ENCODE measurements at places on chromosomes 3 and 15.

DNA sequence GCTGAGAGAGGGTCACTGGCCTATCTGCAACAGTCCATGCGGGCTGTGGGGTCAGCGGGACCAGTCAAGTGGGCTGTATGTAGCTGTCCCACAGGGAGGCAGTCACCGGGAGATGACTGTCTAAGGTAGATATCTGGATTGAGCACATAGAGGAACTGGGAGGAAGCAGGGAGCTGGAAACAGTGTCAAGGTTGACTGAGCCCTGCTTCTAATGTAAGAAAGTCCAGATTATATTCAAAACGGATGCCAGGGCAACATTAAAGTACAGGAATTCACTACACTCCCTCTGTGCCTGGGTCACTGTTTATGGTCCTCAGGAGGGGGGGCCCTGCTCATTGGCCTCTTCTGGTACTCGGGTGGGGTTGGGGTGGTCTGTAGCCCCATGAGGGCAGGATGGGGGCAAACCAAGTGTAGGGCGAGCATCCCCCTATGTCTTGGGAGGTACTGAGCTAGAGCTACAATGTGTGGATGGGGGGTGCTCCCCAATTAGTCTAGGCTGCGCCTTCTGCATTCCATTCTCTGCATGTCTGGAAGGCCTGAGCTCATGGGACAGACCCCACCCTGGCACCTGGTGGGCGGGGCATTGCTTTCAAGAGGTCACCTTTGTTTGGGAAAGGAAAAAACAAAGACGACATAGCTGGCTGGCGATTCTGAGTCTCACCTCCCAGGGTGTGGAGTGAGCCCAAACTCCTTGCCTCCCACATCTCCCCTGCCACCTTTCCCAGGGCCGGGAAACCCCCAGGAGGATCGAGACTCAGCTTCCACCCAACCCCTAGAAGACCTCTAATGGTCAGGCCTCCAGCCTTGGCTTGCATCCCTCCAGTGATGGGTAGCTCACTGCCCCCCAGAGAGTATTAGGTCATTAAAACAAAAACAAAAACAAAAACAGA lies 45.1 kb upstream of the C15orf39 start:
- DNase-seq: no peak

DNA sequence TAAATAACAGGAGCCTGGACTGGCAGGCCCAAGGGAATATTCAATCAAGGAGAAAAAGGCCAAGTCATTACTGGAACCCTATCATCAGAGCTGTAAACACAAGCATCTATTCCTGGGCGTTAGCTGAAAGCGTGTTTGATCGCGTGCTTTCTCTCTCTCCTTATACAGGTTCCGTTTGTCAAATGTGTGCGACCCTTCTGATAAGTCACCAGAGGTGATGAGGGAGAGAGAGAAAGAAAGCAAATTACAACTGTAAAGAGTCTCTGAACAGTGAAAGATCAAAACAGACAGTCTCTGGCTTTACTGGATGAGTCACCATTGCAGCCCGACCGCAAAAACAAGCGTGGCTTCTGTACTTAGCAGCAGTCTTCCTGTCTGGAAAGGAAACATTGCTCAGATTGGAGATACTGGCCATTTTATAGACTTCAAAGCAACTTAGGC lies 39.5 kb upstream of the TPRG1 start:
- DNase-seq: peak; percentile 88

DNA sequence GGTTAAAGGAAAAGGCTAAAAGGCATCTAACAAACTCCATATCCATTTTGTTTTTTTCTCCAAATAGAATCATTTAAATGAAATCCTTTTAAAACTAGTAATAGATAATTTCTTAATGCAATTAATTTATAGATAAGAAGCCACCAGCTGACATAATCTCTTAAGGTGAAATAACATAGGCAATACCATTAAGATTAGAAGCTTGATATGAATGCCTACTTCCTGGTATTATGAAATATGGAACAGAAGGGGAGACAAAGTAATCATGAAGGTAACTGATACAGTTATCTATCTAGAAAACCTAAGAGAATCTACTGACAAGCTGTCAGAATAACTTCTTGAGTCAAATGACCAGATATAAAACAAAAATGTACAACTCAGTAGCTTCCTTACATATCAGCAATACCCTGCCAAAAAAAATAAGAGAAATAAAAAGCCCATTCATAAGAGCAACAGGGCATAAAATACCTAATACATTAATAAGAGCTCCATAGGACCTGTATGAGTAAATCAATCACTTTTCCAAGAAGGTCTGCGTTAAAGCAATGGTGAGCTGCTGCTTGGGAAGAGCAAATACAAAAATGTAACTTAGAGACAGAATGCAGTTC lies 10.7 kb downstream of the EHD4 start:
- DNase-seq: no peak

- peak; percentile 74 for DNase-seq
Observed at GRCh38 chr3:38264353-38264771, 1.2 kb upstream of the SLC22A13 start.

DNA sequence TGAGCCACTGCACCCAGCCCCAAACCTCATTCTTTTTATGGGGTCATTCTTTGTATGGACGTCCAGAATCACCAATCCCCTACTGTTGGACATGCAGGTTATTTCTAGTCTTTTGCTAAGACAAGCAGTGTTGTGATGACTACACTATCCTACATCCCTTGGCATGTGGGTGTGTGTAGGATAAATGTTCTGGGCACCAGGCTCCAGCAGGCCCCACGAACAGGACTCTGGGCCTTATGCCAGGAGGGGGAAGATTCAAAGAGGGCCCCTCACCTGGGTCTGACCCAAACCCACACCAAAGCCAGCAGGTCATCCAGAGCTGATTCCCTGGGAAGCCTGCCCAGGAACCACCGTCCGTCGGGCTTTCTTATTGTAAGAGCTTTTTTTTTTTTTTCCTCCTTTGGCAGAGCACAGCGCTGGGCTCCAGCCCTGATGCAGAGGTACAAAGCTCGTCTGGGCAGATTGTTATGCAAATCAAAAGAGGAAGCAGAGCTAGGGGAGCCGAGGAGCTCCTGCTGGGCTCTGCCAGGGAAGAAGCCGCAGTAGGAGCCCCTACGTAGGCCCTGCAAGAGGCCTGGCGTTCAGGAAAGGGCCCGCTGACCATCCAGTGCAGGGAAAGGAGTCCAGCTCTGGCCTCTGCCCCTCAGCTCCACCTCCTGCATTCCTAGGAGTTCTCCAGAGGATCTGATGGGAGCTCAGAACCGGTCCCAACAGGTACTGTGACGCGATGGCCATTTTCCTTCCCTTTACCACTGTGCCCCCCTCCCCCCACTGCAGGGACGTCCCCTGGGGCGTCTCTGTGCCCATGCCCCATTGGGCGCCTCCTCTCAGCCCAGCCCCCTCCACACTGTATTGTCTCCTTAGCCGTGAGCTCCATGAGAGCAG lies 29.0 kb upstream of the FURIN start:
- DNase-seq: no peak

DNA sequence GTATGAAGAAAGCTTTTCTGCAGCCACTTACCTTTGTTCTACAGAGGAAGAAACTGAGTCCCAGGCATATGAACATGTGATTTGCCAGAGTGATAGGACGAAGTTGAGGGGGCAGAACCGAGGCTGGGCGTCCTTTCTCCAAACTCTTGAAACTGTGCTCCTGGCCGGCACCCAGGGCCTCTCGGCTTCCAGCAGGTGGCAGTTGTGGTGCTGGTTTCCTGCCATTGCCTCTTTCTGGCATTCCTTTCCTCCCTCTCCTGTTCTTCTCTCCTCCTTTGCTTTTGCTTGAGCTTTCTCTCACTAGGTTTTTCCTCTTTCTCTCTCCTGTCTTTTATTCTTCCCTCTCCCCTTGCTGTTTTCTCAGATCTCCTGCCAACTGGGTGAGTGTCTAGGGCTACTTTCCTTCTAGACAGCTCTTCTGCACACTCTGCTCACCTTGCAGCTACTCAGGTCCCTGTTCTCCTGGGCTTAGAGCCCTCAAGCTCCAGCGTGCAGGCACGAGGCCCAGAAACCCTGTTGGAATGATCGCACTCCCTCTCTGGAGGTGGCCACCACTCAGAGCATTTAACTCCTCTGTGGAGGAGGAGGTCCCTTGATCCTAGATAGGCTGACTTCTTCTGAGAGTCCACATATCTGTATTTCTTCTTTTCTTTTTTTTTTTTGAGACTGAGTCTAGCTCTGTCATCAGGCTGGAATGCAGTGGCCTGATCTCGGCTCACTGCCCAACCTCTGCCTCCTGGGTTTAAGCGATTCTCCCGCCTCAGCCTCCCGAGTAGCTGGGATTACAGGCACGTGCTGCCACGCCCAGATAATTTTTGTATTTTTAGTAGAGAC lies 26.2 kb downstream of the TRAK1 start:
- DNase-seq: no peak

DNA sequence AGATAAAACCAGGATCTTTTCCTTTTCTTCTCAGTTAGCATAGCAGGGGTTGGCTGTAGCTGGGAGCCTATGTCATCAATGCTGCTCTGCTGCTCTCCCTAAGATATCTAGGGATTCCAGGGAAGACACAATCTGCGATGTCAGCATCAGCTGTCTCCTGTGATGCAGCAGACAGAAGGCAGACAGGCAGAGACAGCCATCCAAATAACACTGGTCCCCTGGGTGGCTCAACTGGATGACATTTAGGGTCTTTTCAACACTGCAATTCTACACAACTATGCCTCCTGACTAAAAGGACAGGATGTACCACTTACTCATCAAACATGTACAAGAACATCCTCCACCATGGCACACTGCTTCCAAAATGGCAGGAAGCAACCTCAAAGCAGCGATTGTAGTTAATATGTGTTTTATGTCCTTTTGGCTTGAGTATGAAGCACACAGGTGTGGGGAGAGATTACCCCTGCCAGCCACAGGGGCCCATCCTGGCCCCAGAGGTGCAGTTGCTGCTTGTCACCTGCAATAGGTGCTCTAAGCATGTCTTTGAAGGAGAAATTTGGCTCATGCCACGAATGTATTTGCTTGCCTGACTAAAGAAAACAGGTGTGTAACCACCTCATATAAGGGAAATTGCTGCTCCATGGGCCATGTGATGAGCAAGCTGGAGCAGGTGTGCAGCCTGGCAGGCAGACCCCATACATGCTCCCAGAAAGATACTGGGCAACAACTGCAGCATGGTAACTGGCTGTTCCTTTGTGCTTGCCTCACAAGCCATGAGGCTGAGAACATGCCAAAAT lies 357.8 kb downstream of the VPS13C start:
- DNase-seq: peak; percentile 32

DNA sequence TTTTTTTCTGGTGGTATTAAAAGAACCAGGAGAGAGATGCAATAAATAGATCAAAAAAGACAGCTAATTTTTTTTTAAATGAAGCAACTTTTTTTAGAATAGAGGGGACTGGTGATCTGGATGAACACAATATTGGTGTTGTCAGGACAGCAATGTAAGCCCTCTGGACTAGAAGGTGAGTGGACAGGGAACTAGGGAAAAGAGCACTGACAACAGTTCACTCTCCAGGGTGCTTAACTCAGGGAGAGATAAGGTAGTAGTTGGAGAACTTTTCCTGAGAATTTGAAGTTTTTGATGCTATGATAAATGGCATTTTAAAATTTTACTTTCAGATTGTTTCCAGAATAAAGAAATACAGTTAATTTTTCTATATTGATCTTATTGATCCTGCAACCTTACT lies 158.3 kb upstream of the STAC start:
- no peak for DNase-seq

GRCh38 chr15:69916169-69916785 lies 181.4 kb downstream of the TLE3 start:
- DNase-seq: no peak

- DNase-seq: peak; percentile 29
Observed at GRCh38 chr15:51775967-51776816, 24.8 kb downstream of the TMOD2 start.

- no peak for DNase-seq
Observed at GRCh38 chr3:188721990-188722389, 449.8 kb upstream of the TPRG1 start.

- peak; percentile 77 for DNase-seq
Observed at GRCh38 chr15:62124176-62124972, 40.7 kb downstream of the C2CD4B start.

DNA sequence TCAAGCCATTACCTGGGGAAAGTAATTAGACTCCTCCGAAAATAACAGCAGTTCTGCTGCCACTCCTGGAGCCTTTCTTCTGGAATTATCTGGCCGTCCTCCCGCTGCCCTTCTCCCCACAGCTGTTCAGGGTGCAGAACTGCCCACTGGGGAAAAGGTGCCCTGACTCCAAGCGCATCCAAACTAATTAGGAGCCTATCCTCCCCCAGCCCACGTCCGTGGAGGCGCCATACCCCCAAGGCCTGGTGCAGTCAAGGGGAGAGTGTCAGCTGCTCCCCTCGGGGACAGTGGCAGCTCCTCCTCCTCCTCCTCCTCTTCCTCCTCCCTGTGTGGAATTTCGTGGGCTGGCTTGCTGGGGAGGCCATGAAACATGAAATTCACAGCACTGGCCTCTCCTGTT lies 177.2 kb downstream of the XXYLT1 start:
- DNase-seq: no peak

GRCh38 chr3:108388136-108389132 lies 92.1 kb downstream of the HHLA2 start:
- no peak for DNase-seq

DNA sequence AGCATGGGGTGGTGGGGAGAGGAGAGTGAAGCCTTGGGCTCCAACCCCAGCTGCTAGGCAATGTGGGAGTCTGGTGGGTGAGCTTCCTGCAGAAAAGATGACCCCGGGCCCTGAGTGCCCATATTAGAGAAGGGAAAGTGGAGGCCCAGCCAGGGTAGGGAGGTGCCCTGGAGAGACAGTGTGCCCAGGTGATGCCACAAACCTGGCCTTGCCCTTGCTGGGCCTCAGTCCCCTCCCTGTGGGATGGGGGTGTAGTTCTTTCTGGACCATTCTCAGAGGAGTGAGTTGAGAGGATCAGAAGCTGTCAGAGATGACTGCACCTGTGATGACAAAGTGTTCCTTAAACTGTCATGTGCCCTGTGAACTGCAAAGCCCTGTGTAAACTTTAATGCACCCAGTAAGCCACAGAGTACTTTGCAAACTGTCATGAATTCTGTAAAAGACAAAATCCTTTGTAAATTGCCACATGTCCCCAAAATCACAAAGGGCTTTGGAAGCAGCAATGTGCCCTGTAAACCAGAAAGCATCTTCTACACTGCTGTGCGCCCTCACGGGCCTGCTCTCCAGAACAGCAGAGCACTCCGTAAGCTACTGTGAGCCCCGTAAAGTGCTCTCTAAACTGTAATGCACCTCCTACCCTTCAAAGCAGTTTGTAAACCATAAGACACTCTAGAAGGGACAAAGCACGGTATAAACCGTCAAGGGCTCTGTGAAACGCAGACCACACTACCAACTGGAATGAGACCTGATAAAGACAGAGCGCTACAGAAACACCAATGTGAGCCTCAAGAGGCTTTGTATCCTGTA lies 51.3 kb upstream of the FGD5 start:
- peak; percentile 96 for DNase-seq

- no peak for DNase-seq
Observed at GRCh38 chr3:195282961-195283360, 12.0 kb upstream of the XXYLT1 start.

DNA sequence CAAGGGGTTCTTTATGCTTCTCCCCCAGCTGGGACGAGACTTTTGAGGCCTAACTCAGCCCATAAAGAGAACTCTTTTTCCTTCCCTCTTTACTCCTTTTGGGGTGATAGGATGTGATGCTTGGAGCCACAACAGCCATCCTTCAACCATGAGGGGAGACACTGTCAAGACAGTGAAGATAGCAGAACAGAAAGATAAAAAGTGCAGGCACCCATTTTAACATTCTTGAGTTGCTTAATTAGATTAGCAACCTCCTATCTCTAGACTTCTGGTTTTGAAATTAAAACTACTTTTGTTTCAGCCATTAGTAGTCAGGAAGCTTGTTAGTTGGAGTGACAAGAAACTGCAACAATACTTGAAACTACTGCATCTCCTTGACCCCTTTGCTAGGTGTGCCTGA lies 6.5 kb downstream of the GPR27 start:
- no peak for DNase-seq

- no peak for DNase-seq
Observed at GRCh38 chr3:149501524-149501923, 27.0 kb downstream of the TM4SF4 start.

Data from Jurkat, Clone E6-1 (cell line).